Right hindlimb (tissue), 1 donor: ENCODE measurements at places on chromosomes 5 and 9.
A peak's percentile ranks its signal among the peaks of the same experiment; 100 is the strongest.

- DNase-seq: no peak
Observed at GRCh38 chr9:69893057-69893456, 72.4 kb downstream of the CFAP95 start.

DNA sequence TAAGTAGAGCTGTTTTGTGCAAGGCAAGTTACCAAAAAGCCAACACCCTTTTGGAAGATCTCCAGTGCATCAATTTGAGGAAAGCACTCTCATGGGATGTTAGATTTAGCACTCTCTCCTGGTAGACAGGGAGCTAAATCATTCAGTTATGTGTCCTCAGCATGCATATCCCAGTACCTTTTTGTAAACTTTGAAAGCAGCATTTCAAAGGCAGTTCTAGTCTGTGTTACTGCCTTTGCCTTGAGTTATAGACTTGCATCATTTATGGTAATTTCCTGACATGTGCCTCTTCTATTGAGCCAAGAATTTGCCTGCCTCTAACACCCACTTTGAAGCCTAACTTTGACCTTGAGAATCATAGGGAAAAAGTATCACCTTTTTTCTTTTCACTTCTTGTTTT, 120.6 kb downstream of the KIF4B start:
- DNase-seq: no peak

DNA sequence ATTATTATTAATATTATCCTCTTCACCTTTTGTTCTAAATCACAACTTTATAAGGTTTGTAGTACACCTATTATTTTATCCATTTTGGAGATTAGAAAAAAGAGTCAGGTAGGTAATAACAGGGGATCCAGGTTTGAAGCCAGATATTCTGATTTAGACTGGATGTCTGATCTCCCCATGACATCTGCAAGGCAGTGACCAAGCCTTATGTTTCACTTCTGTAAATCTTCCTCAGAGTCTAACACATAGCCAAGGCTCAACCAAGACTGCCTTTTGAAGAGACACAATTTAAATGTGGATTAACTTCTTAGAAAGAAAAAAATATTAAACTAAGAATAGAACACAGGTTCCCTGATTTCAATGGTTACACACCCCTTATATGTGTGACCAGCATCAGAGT, 44.2 kb downstream of the CETN3 start:
- no peak for DNase-seq

DNA sequence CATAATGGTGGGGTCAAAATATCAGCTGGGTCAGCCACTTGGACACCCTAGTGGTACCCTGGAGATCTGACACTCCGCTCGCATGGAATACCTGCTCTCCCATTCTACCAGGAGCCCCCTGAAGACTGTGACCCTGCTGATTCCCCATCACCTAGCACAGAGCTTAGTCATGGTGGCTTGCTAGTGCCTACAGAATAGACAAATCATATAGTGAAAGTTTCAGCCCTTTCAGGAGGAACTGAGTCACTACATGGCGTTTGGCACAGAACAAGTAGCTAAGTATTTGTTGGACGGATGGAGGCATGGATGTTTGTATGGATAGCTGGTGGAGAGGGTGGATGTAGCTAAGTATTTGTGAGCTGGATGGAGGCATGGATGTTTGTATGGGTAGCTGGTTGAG, 65.3 kb downstream of the LMX1B start:
- DNase-seq: no peak

DNA sequence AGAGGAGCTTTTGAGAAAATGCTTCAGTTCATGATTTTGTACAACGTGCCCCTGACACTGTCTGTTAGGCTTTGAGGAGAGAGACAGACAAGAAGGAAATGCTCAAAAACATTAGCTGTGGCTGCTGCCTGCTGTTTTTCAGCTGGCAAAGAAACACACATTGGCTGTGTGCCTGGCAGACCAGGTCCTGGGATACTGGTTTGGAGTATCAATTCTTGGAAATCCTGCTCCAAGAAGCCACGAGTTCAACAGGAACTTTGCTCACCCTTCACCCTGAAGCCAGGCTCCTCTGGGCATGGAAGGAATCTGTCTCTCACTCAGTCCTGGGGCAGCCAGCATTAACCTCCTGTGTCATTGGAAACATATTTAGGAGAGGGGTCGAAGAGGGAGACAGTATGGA, 245.5 kb downstream of the AUH start:
- peak; percentile 30 for DNase-seq

DNA sequence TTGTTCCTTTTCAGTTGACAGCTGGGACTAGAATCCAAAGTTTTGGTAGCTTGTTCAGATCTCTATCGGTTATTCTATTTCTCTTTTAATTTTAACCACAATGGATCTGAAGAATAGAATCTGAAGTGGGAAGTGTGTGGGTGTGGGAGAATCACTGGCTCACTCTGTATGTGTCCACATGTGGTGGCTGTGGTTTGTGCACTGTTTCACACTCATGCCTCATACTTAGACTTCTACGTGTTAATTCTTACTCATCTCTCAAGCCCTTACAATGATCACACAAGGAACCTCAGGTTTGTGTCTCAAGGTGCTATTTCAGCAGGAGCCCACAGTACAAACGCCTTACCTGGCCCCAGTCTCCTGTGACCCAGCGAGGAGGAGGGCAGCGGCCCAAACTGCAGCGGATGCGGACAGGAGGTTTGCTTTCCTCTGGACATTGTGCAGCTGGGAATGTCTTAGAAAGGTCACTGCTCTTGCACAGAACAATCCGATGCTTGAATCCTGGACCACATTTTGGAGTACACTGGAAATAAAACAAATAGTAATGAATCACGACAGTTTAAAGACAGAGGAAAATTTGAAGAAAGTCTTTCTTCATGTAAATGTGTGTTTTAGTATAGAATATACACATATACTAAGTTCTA, 309.1 kb downstream of the ADAMTS6 start:
- no peak for DNase-seq

DNA sequence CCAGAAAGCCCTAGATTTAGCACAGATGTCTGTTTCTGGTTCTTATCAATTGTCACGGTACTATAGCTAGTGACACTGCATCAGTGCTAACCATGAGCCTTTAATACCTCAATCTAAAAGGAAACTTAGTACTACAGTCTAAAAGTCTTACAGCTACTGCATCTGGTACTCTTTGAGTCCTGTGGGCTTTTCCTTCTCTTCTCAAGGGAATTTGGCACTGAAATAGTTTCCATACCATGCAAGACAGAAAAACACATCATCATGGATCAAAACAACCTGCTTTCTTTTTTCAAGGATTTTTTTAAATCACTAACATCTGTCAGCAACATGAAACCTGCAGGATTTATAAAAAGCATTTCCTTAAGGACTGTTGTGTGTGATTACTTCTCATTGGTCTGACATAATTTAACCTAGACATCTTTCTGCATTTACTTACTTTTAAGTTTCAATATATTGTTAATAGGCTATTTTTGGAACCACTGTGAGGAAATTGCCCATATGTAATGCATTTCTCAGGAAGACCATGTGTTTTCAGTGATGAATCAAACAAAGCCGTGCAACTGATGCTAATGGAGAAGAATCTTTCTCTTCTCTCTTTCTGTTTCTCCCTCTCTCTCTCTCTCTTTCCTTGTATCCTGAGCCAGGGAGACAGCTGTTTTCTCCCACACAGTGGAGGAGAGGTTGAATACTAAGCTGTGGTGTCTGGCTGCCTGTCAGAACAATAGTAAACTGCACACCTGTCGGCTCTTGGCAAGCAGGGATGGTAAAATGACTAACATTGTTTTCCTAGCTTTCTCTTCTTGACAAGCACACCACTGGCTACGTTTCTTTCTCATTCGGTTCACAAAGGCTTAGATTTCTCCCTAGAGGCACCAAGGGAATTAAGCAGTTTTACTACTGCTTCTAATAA, 273.4 kb downstream of the CSNK1G3 start:
- peak; percentile 81 for DNase-seq

GRCh38 chr5:127518319-127518621, 830 bp downstream of the PRRC1 start:
- no peak for DNase-seq

GRCh38 chr5:67077296-67077695, 119.3 kb downstream of the CD180 start:
- no peak for DNase-seq

DNA sequence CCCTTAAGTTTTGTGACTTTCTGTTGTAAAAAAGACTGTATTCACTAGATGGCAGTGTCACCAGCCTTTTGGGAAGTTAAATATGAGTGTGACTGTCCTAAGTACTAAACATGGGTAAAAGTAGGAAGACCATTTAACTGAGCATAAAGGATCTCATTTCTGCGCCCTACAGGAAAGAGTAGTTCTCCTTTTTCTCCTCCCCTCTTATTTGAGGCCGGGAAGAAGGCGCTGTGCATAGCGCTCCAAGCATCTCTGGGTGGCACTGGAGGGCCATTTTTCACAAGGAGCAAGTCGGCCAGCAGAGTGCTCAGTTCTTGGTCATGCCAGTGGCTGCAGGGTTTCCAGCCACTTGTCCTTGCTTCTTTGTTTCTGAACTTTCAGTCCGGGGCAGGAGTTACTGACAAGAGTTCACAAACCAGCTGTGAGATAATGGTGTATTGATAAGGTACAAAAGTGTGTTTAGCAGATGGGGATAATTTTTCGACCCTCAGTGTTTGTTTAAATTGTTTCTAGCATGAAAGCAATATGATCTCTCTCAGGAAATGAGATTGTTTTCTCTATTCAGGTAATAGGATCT, 227.6 kb upstream of the DMRT1 start:
- DNase-seq: peak; percentile 90

DNA sequence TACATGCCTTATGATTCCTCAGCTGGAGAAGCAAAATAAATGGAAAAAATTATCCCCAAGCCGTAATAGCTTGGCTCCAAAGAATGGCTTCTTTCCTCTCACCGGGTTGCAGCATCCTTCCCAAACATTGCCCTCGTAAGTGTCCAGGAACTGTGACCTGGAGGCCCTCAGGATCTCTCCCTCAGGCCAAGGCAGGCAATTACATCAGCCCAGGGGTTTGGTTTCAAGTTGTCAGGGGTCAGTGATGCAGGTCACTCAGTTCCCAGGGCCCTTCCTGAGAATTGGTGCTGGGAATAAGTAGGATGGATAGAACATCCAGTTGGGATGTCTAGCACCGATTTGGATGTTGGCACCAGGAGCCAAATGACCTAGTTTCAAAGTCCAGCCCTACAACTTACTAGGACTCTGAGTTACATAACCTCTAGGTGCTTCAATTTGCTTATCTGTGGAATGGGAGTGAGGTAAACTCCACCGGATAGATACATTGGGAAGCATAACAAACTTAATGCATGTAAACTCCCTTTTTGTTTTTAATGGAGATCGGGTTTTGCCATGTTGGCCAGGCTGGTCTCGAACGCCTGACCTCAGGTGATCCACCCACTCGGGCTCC, 133.5 kb upstream of the DAP start:
- DNase-seq: no peak

DNA sequence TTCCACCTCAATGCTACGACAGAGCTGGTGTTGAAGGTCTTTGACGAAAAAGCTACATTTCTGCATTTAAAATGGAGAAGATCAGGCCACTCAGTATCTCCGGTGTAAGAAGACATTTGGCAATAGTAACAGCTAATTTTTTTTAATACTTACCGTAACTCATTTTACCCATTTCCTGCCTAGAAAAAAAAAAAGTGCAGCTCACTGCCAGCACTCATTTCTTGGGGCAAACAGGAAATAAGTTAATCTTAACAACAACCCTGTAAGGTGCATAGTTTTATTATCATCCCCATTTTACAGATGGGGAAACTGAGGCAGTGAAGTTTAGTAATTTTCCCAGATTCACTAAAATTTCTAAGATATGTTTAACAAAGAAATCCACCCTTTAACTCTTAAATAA, 27.4 kb upstream of the KCNMB1 start:
- DNase-seq: no peak

GRCh38 chr9:11103525-11103924, 490.7 kb upstream of the PTPRD start:
- DNase-seq: no peak

DNA sequence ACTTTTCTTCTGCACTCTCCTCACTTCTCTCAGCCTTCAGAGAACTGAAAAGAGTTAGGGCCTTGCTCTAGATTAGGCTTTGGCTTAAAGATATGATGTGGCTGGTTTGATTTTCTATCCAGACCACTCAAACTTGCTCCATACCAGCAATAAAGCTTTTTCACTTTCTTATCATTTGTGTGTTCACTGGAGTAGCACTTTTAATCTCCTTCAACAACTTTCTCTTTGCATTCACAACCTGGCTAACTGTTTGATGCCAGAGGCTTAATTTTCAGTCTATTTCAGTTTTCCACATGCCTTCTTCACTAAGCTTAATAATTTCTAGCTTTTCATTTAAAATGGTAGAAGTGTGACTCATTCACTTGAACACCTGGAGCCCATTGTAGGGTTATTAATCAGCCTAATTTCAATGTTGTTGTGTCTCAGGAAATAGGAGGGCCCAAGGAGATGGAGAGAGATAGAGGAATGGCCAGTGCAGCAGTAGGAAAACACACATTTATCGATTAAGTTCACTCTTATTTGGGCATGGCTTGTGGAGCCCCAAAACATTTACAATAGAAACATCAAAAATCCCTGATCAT, 5.9 kb downstream of the ATPSCKMT start:
- no peak for DNase-seq

- DNase-seq: no peak
Observed at GRCh38 chr9:79766091-79766490, 194.3 kb downstream of the TLE4 start.

DNA sequence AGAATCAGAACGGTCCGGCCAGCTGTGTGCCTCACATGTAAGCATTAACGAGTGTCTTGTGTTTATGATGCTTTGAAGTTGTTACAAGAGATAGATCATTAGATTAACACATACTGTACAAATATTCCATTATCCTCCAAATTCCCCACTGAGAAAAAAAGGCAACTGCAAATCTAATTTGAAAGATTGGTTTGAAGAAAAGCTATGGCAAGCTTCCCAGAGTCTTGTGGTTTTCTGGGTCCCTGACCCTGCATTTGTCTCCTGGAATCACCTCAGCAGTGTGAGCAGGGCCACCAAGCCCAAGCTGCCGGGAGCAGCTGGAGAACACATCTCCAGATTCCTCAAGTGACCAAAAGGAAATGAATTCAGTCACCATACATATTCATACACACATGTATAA, 36.9 kb upstream of the ADAMTS16 start:
- no peak for DNase-seq

DNA sequence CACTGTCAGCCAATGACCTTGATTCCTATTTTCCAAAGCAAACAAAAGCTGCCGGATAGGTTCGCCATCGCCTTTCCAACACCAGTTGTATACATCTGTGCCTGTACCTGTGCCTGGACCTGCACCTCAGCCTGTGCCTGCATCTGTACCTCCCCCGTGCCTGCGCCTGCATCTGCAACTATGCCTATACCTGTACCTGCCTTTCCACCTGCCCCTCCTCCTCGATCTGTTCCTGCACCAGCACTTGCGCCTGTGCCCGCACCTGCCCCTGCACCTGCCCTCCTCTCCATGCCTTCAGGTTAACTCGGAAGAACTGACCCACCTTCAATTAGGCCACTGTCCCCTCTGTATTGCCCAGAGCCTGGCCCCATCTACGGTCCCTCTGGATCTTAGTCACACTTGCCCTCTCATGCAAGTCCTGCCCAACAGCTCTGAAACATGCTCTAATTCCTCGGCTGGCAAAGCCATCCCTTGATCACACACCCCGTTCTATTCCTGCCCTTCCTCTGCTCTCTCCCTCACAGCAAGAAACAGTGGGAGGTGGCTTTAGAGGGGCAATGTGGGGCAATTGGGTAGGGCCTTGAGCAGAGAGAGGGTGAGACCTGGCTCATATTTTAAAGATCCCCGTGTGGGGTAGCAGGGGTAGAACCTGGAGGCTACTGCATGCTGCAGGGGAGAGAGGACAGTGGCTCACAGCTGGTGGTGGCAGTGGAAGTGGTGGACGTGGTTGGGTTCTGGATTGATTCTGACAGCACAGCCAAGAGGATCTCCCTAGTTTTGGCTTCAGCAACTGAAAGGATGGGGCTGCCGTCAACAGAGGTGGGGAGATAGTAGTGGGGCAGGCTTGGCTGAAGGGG, 59.6 kb upstream of the PHYKPL start:
- DNase-seq: no peak
